Effector CD4-positive, alpha-beta T cell (primary cell): ENCODE measurements at places on chromosomes 2 and 18.
A peak's percentile ranks its signal among the peaks of the same experiment; 100 is the strongest.

GRCh38 chr18:21145371-21145770 lies 33.8 kb upstream of the ROCK1 start:
- no peak for DNase-seq

DNA sequence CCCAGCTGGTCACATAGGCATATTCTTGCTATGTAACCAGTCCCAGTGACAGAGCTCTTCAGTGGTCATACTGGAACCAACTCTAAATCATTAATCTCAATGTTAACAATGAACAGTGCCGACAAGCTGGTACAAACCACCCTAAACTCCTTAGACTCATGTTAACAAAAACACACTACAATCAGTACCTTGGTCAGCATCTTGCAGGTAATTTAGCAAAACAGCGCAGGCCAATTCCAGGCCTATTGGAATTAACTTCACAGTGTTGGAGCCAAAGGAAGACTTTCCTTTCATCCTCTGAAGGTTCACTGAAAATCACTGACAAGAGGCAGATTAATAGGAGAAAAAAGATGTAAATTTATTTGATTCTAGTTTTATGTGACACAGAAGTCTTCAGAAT lies 396.4 kb downstream of the PIK3C3 start:
- DNase-seq, result no peak

- no peak for DNase-seq
Observed at GRCh38 chr2:160566717-160567116, 73.1 kb upstream of the RBMS1 start.

DNA sequence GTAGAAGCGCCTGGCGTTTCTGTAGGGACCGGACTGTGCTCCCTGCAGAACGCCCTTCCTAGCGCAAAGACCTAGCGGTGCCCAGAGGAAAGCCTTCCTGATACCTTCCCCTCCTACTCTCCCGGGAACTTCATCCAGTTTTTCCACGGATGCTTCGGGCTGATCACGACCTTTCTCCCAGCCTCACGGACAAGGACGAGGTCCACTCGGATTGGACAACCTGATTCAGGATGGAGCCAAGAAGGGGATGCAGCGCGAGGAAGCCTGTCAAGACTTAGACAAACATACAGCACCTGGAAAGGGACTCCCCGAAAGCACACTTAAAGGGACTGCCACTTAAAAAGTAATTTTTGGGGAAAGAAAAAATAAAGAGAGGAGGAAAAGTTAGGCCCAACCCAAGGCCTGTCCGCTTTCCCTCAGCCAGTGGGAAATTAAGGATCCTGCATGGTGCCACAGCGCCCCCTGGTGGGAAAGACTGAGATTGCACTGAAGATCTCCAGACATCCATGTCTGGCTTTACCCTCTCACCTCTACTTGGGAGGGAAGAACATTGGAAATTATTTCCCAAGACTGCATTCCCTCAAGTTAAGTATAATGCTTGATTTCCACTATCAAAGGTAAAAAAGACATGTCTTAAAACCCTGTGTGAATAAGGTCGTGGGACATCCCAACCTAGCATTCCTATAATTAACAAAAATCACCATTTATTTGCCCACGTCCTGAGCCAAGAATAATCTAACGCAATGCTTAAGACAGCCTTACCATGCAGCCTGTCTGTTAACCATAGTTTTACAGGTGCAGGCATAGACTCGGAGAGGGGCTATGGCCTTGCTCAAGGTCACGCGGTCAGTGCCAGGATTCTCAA lies 13.4 kb upstream of the COPS8 start:
- DNase-seq, result peak; percentile 69

GRCh38 chr18:36412778-36413177 lies 115.3 kb downstream of the FHOD3 start:
- no peak for DNase-seq

DNA sequence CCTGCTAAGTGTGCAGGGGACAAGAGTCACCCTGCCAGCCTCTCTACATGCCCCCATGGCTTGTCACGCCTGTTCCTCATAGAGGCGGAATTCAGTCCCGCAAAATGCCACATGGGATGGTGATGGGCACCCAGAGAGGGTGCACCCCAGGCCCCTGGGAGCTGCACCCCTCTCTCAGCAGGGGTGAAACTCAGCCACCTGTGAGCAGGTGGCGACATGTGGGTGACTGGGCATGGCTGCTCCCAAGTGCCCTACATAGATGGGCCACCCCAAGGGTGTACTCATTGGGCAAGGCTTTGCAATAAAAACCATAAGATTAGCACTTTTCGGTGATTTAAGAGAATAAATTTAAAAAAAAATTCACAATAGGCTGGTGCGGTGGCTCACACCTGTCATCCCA lies 6.3 kb downstream of the HS6ST1 start:
- no peak for DNase-seq

- DNase-seq, result no peak
Observed at GRCh38 chr18:9663377-9663776, 44.7 kb upstream of the RAB31 start.

DNA sequence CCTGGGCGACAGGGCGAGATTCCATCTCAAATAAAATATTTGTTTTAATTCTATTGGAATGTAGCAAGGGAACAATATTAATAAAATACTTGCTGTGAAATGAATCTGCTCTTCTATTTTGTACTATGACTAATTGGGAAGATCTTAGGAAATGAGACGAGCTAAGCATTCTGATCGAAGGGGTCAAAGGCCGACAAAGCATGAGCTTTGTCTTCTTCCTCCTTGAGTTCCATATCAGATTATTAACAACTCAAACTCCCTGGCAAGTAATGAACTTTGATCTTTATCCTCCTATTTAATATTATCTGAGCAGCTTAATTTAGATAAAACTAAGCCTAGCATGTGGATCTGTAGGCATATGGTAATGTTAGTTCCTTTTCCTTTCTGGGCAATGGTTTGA lies 15.5 kb downstream of the GEMIN6 start:
- DNase-seq, result no peak

GRCh38 chr2:175575346-175576258 lies 394.1 kb upstream of the ATP5MC3 start:
- DNase-seq, result no peak

DNA sequence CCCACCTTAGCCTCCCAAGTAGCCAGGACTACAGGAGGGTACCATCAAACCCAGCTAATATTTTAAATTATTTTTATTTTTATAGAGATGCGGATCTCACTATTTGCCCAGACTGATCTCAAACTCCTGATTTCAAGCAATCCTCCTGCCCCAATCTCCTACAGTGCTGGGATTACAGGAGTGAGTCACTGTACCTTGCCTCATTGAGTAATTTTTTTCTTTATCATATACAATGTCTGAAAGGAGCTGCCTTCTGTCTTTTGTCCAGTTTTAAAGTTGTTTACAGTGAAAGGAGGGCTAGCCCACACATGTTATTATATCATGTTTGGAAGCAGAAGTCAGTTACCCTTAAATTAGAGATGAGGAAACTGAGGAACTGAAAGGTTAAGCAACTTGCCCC lies 32.5 kb downstream of the PRKRA start:
- DNase-seq, result no peak
